ENCODE measurements at places on chromosomes 3 and 15.
A peak's percentile ranks its signal among the peaks of the same experiment; 100 is the strongest.

GRCh38 chr15:51793521-51794305 is 35.7 kb upstream of the TMOD3 start:
- DNase-seq = no peak

DNA sequence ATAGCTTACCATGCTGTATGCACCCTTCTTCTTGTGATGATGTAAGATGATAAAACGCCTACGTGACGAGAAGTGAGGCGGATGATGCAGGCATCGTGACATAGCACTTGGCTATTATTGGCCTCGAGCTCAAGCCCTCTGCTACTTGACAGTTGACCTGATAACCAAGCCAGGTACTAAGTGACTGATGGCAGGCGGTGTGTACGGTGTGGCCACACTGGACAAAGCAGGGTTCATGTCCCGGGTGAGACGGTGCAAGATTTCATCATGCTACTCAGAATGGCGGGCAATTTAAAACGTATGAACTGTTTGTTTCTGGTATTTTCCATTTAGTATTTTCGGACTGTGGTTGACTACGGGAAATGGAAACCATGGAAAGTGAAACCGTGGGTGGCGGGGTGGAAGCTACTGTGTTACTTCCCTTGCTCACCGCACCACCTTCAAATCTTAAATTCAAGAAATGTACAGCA is 57.7 kb downstream of the SLC12A8 start:
- no peak for DNase-seq

DNA sequence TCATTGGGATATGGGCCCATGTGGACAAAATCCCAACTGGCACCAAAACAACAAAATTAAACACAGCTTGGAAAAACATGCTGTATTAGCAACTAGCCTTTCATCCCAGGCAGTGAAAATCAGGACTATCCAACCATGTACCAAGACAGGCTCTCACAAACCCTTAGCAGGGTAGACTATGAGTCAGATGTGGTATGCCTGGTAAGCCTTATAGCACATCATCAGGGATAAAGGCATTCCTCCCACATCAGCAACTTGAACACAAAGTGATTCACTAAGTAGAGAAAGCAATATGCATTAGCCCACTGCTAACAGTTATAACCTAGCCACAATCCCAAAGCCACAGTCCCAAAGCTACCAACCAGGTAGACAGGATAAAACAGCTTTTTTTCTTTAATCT is 8.0 kb downstream of the CEP152 start:
- DNase-seq = no peak

- DNase-seq = no peak
These were observed 38.0 kb downstream of the CBLB start for GRCh38 chr3:105830836-105831235.

- no peak for DNase-seq
These were observed 497.7 kb upstream of the TBL1XR1 start for GRCh38 chr3:177694951-177695350.

DNA sequence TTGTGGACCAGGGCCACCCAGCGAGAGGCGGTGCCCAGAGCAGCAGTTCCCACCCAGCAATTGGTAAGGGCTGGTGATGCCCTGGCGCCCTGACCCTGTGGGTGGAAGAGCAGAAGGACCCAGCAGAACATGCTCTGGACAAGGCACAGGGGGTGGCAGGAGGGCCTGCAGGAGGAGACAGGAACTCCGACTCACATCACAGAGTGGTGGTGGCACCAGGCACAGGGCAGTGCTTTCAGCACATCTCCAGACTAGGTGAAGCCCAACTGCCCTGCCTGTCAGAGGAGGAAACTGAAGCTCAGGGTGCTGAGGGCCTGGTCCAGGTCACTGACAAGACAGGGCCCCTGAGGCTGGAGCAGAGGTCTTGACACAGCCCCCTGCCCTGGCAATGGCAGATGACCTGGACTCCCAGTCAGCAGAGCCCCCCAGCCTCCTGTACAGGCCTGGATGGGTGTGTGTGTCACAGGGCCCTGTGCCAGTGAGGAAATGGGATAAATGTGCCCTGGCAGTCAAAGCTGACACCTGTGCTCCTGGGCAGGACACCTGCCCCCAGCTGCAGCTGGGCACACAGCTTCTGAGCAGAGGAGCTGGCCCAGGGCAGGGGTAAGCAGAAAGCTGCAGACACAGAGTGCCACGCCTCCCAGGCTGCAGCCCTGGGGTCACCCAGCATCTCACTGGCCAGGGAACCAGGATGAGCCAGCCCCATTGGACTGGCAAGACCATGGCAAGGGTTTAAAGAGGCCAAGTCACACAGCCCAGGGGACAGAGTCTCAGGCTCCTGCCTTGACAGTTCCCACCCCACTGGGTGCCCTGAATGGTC is 11.4 kb downstream of the KLF15 start:
- DNase-seq = no peak

DNA sequence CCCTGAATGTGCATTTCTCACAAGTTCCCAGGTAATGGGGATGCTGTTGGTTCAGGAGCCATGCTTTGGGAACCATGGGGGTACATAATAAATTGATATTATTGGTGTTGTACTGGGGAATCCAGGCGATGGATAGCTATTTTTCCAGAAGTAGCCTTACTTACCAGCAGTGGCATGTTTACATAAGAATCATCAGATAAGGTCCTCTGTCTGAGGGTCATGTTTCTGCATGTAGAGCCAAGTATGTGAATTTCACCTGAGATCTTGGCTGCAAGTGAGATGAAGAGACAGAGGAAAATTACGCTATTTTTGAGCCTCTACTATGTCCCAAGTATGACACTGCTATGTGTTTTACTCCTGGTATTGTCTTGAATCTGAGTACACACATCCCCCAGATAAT is 26.3 kb downstream of the GPD1L start:
- no peak for DNase-seq

- no peak for DNase-seq
These were observed 249.6 kb upstream of the COL8A1 start for GRCh38 chr3:99388780-99389179.

GRCh38 chr3:81462921-81463320 is 298.5 kb downstream of the GBE1 start:
- no peak for DNase-seq

DNA sequence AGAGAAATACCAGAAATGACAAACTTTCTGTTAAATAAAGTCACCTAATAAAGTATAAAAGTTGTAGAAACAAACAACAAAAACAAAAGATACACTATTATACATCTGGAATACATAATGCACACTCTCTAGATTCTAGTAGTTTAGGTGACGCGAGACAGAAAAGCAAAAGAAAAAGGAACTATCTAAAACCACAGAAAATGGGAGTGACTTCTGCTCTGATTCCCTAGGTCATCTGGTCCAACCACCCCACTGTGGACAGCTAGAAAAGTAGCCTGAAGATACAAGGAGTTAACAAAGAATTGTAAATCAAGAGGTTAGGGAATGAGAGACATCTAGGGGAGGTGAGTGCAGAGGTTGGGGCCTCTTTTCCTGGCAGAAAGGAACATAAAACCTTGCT is 39.1 kb downstream of the DHX36 start:
- no peak for DNase-seq

- no peak for DNase-seq
These were observed 78.6 kb downstream of the FNDC3B start for GRCh38 chr3:172118019-172118418.

DNA sequence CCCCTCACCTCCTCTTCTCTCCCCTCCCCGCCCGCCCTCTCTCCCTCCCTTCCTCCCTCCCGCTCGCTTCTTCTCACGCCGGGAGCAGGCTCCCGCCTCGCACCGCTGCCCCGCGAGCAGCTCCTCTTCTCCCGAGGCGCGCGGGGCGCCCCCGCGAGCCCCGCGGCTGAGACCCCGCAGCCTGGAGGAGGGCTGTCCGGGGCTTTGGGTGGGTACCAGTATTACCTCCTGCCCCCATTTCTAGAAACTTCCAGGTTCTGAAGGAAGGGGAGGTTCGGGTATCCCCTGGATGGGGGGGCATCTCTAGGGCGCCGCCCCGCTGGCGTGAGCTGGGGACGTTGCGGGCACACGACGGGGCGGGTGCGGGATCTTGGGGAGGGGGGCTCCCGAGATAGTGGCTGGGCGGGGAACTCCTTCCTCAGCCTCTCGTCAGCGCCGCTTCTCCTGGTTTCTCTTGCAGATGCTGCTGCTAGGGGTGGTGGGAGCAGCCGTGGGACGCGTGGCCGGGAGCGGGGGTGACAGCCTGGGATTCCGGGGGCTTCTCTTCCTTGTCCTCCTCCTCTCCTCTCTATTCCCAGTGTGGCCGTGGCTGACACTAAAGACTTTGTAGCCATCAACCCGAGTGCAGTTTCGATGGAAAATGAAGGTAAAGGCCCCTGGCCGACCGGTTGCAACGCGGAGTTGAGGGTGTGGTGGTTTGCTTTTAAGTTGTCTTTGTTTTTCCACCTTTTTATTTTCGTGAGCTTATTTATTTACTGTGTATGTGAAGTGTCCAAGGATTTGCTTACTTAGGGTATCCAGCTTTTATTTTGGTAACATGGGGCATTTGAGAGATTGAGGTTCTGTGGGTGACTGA is 474 bp downstream of the ATP2C1 start:
- DNase-seq = peak; percentile 61

GRCh38 chr3:63798949-63799348 is 20.1 kb upstream of the C3orf49 start:
- no peak for DNase-seq

DNA sequence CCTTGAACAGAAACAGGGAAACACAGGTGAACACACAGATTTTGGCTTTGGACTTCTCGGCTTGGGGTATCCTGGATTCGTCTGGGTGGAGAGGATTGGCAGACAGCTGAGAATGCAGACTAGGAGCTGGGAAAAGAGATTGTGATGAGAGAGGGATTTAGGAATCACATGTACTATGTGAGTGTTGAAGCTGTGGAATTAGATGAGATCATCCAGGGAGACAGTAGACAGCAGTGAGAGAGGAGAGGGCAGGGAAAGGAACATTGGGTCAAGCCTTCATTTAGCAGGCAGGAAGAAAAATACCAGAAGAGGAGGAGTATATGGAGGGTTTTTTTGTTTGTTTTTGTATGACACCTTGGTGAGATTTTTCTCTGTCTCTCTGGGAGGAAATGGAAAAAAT is 262.1 kb upstream of the TBL1XR1 start:
- DNase-seq = no peak

DNA sequence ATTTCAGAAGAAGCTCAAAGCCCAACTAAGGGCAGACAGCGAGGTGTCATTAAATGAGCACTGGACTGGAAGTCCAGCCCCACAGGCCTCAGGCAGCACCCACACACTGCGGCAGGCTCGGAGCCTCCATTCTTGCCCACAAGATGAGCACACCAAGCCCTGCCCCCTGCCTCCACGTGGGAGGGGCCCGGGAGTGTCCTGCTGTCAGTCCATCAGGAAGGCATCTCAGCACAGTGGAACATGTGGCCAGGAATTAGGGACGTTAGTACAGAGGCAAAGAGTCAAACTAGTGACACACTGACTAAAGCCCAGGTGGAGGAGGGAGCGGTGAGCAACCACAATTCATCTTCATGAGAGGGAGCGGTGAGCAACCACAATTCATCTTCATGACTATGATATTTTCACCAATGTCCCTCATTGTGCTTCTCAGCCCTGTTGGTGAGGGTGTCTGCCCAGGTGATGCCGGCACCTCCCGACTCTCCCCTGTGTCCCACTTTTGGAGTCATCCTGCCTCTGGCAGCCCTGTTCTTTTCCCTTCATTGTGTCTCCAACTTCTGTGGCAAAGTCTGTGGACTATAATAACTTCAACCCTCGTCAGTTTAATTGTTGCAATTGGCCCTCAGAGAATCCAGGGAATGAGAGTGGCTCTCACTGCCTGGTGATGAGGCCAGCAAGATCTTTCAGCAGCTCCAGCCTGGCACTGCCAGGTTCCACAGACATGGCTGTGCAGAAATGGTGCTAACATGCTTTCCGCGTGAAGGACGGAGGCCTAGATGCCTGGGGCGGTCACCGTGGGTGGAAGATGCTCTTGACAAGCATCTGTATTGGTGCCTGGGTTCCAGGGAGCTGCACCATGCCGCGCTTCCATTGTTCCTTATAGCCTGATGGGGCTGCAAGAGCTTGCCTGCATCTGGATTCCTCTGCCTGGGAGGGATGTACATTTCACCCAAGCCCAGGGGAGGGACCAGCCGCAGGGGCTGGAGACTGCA is 23.1 kb upstream of the SKOR1 start:
- DNase-seq = no peak

DNA sequence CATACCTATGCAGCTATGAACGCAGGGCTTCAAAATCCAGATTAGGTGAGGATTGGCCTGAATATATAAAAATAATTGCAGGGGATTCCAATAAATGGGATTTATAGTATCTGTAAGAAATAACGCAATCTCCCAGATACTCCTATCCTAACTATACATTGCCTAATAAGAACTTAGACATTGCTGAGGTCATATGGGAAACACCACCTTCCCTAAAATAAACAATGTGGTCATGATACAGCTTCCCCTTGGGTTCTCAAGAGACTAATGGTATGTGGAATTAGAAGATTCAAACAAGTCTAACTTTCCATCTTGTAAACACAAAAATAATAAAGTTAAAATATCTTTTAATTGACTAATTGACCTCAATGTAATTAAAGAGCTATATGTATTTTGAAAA is 28.2 kb downstream of the UBE3A start:
- DNase-seq = no peak

- DNase-seq = no peak
These were observed 191.6 kb upstream of the WNT5A start for GRCh38 chr3:55678546-55679216.

Measured in GM23338 (cell line).